ENCODE measurements at places on chromosomes 2 and 18.

DNA sequence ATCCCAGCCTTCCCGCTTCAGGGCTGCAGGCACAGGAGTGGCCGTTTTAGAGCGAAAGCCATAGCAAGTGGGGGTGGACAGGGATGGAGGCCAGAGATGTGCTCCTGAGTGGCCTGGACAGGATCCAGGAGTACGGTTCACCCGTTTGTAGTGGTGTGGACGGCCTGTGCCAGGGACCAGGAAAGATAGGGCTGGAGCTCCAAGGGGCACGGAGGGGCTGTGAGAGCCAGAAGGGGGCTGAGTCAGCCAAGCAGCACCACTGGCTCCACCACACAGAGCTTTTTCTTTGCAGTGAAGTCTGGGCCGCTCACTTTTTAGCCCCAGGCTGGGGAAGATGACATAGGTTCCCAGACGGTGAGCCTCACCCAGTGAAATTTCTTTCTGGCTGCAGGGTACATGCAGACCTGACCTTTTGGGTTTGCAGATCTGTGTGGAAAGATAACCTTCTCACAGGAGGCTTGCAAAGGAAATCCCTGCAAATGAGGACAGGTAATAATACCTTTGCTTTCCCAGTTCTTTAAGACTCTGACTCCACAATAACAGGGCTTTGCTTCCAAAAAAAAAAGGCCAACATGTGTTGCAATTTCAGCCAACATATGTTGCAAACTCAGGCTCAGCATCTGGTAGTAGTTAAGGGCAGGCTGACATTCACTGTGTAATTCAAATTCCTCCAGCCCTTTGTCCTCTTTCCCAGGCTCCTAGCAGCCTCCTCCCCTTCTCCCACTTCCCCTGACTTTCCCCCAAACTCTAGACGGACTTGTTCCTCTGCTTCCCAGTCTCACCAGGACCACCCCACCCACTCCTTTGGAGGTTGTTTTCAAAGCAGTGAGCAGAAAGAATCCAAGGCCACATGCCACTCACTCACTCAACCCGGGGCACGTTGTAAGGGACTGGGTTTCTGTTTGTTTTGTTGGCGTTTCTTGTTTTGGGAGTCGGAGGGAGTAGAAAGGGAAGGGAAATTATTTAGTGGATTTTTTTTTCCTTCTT lies 20.3 kb upstream of the LAPTM4A start:
- DNase-seq = no peak

- DNase-seq = no peak
Observed at GRCh38 chr2:177758591-177759371, 313.8 kb downstream of the PDE11A start.

DNA sequence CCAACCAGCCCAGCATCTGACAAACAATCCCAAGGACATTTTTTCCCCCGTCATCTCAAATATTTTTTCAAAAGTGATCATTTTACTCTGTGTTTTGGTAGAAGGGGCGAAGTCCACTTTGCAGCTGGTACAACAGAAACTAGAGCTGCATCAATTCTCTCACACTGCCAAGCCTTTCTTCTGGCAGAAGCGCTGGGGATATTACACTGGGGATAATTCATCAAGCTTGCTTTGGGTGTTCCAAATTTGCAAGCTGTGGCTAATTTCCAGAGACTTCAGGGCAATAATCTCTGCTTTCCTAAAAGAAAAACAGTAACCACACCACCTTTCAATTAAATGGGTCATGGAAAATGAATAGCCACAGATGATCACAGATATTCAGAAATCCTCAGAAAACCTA lies 238.3 kb downstream of the SLC8A1 start:
- no peak for DNase-seq

DNA sequence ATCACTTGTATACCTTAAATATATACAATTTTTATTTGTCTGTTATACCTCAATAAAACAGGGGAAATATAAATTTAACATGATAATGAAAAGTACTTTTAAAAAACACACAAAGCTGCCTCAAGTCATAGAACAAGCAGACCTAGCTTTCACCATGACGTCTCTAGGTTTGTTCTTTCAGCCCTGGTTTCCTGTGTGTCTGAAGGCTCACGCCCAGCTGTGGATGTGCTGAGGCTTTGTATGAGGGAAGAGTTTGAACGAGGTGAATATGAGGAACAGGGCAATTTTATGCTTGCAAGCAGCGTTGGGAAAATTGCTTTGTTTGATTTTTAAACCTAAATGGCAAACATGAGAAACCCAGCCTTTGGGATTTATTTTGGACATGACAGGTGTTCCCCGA lies 15.3 kb downstream of the SH3RF3 start:
- DNase-seq = no peak

GRCh38 chr2:144183727-144184126 lies 336.2 kb downstream of the ZEB2 start:
- DNase-seq = no peak

DNA sequence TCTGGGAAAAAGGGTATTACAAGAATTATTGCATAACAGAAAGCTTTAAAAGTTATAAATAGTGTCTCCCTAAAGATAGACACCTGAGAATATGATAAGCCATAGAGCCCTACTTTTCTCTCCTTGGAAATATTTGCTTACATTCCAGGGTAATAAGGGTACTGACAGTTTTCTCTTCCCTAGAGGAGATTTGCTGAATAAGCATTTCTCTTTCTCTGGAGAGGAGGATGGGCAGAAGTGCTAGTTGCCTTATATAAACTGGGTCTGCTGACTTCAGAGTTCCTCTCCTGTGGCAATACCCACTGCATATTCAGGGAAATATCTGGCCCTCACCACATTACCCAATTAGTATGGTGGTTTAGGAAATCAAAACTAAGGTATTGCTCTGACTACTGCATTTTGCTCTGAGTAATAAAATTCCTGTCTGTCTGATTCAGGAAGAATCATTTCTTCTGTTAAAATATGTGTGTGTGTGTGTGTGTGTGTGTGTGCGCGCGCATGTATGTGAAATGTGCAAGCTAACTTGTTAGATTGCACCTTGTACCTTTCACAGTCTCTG lies 1391.3 kb downstream of the DSC3 start:
- DNase-seq = no peak

- no peak for DNase-seq
Observed at GRCh38 chr2:11656671-11657101, 13.3 kb downstream of the NTSR2 start.

GRCh38 chr18:34787931-34788532 lies 77.9 kb downstream of the DTNA start:
- DNase-seq = peak; percentile 43

DNA sequence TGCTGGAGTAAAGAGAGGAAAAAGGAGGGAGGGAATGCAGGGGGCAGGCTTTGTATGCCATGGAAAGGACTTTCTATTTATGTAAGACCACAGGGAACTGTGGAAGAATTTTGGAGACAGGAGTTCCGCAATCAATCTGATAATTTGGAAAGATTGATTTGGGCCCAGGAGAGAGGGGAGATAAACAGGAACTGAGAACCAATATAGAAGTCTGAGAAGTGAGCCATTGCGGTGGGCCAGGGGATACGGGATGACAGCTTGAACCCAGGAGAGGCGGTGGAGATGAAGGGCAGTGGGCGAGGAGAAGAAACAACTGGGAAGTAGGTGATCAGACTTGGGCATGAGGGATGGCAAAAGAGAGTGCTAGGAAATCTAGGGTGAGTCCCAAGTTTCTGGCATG lies 23.7 kb downstream of the RASGRP3 start:
- DNase-seq = no peak

DNA sequence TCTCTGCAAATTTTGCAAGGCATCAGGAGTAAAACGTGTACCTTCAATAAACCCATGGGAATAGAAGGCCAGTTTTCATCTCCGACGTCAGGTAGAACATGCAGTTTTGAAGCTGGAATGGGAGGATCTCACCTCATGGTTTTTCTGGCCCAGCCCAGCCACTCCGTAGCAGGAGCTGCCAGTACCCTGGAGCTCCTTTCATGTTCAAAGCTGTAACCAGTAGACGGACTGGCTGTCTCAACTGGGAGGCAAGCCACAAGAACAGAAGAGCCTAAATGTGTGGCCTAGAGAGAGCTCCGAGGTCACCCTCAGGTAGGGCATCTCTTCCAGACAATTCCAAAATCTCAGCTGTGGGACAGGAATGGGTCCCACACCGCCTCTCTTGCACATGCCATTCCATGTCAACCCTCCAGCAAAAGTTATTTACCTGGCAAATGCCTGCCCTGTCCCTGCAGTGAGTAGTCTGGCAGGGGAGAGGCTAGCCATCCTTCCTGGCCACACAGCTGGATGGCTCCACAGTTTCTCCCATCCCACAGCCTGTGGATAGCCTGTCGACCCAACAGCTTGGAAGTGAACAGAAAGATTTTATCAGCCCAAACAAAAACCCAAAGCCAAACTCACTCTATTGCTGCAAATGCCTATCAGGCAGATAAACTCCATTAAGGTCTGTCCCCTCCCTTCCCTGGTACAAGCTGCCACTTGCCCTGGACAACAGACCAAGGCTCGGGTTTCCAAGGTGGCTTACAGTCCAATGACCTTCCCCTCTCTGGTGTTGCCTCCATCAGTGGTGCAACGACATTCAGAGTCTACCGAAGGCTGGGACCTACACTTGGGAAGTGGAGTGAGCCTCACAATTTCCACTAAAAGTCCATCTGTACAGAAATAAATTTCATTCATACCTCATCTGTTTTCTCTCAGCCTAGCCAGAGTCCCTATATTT lies 27.8 kb downstream of the CRACDL start:
- no peak for DNase-seq
